CMK (cell line): ENCODE measurements at places on chromosomes 2 and 18.
A peak's percentile ranks its signal among the peaks of the same experiment; 100 is the strongest.

DNA sequence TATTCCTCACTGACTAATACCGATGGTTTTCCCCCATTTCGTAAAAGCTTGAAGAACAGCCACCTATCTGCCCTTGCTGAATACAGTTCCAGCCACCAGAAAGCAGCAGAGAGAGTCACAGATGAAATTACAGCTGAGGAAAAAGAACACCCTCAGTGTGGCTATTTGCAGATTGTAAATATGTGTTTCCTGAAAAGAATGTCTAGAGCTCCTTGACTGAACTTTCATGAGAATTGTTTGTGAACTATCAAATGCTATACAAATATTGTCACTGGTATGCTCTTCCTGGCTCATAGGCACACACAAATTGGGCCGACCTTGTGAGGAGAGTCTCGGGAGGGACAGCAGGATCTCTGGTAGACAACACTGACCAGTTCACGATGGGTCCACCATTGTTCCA, 58.1 kb upstream of the TTC39C start:
- no peak for DNase-seq

DNA sequence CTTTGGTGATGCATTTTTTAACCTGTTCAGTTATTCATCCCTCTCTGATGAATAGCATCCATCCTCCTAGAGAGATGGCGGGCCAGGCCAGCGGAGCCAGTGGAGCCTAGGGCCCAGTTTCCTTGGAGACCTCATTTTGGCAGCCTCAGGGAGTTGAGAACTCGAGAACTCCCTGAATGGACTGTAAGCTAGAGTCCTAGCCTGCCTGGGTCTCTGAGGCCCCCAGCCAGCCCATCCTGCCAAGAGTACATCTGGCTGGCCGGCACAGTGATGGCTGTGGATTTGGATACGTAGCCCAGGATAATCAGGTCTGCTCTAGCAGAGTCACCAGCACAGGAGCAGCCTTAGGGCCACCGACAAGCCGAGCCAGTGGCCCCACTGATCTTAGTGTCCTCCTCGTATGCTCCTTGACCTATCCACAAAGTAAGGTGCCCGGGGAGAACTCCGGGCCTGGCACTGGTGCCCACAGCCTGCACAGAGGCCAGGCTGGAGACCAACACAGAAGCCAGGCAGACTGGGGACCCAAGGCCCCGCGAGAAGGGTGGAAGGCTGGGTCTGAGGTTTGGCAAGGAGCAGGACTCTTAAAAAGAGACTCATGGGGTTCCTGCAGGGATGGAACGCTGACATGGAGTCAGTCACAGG, 110.5 kb upstream of the MCFD2 start:
- no peak for DNase-seq

GRCh38 chr2:28729698-28730097, 21.9 kb upstream of the PPP1CB start:
- DNase-seq, result no peak

DNA sequence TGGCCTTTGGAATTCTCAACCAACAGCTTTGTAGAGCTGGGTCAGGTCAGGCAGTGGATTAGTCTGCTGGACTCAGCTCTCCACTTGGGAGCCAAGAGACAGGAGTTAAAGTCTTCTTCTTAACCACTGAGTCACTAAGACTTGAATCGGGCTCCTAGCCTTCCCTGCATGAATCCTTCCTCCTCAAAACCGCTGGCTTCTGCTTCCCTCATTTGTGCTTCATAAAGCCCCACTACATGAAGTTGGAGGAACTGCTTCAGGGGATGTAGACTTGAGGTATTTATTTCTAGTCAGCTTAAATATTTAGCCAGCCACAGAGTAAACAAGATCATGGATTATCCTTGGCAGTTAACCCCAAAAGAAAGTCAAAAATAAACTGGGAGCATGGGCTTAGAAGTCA, 536.3 kb upstream of the TNP1 start:
- DNase-seq, result no peak

GRCh38 chr18:74530584-74530862, 3.8 kb upstream of the CNDP1 start:
- DNase-seq, result no peak

DNA sequence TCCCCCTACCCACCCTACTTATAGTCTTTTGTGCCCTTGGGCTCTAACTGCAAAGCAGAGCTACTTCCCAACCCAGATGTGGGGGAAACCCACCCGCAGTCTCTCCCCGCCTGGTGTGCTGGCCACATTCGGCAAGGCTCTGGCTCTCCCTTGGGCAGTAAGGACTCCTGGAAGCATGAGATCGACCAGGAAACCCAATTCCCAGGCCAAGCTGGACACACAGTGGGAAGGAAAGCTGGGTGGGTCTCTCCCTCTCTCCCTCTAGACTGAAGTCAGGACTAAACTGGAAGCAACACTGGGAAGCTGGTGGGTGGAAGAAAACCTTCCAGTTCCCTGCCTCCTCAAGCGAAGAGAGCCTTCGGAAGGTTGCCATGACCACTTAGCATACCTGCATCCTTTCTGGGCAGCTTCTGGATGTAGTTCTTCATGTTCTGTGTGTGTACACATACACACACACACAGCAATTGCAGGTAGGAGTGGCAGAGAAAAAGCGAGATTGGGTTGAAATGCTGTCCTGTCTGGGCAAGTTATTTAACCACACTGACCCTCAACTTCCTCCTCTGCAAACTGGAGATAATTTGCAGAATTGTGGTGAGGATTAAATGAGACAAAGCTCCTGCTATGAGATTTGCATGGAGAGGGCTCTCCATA, 33.9 kb downstream of the ZBTB7C start:
- DNase-seq, result no peak

DNA sequence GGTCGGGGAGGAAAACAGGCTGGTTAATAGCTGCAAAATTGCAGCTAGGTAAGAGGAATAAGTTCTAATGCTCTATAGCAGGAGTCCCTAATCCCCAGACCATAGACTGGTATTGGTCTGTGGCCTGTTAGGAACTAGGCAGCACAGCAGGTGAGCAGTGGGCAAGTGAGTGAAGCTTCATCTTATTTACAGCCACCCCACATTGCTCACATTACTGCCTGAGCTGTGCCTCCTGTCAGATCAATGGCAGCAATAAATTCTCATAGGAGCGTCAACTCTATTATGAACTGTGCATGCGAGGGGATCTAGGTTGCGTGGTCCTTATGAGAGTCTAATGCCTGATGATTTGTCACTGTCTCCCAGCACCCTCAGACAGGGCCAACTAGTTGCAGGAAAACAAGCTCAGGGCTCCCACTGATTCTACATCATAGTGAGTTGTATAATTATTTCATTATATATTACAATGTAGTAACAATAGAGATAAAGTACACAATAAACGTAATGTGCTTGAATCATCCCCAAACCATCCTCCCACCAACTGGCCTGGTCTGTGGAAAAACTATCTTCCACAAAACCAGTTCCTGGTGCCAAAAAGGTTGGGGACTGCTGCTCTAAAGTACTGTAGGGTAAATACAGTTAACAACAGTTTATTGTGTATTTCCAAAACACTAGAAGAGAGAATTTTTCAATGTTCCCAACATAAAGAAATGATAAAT, 91.7 kb upstream of the TFCP2L1 start:
- no peak for DNase-seq

DNA sequence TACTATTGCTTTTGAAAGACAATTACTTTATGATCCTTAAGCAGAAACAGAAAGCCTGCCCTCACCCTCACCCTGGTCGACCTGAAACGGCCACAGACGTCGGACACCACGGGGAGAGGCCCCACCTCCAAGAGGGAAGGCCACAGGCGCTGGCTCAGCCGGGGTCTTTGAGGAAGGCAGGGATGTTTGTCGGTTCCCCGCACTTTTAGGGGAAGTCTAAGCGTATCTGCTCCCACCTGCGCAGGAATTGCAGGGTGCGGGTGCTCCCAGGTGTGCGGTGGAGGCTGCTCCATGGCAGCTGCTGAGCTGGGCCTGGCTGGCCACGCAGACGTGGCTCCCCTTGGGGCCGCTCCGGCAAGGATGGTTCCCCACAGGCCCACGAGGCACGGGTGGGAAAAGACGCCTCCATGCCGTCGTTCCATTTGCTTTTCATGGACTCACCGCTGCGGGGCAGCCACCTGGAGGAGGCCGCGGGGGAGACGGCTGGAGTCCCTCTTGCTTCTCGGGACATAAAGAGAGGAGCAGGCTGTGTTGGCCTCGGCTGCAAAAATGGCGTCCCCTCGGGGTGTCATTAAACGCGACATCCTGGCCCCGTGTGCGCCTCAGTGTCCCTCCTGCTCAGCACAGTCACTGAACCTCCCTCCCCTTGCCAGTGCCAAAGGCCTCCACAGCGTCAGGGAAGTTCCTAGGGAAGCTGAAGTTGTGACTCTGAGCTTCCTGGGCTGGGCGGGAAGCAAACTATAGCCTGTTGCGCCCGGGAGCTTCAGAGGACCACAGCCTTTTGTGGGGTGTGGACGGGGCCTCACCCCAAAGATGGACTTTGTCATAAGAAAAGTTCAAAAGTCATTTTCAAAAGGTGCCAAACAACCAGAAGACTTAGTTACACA, 63.4 kb downstream of the NFATC1 start:
- DNase-seq, result no peak

GRCh38 chr18:27843783-27844777, 332.9 kb downstream of the CDH2 start:
- DNase-seq, result no peak

DNA sequence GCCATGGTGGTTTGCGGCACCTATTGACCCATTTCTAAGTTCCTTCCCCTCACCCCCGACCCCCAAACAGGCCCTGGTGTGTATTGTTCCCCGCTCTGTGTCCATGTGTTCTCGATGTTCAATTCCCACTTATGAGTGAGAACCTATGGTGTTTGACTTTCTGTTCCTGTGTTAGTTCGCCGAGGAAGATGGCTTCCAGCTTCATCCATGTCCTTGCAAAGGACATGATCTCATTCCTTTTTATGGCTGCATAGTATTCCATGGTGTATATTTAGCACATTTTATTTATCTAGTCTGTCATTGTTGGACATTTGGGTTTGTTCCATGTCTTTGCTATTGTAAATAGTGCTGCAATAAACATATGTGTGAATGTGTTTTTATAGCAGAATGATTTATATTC, 183.6 kb downstream of the GBX2 start:
- no peak for DNase-seq

DNA sequence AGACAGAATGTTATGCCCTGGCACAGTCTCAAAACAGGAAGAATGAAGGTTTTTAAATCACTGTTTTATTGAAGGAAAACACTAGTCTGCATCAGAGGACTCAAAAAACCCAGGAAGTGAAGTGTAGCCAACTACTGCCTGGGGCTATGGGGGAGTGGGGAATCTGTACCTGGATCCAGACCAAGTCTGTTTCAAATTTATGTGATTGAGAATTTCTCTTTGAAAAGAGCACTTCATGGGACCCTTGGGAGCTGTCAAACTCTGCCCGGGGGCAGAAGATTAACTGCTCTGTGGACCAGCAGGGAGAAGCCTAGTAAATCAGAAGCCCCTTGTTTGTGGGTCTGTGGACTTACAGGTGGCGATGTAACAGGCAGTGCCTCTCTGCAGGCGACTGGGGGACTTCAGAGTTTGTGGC, 45.3 kb upstream of the TANC1 start:
- DNase-seq, result no peak

GRCh38 chr18:57798713-57799373, 4.3 kb downstream of the ATP8B1 start:
- no peak for DNase-seq

- DNase-seq, result no peak
These were observed 767.0 kb downstream of the SLC4A3 start for GRCh38 chr2:220394433-220394832.

- no peak for DNase-seq
These were observed 452.8 kb upstream of the ZEB2 start for GRCh38 chr2:144972676-144973075.

- no peak for DNase-seq
These were observed 38.8 kb downstream of the INHBB start for GRCh38 chr2:120384486-120385354.

DNA sequence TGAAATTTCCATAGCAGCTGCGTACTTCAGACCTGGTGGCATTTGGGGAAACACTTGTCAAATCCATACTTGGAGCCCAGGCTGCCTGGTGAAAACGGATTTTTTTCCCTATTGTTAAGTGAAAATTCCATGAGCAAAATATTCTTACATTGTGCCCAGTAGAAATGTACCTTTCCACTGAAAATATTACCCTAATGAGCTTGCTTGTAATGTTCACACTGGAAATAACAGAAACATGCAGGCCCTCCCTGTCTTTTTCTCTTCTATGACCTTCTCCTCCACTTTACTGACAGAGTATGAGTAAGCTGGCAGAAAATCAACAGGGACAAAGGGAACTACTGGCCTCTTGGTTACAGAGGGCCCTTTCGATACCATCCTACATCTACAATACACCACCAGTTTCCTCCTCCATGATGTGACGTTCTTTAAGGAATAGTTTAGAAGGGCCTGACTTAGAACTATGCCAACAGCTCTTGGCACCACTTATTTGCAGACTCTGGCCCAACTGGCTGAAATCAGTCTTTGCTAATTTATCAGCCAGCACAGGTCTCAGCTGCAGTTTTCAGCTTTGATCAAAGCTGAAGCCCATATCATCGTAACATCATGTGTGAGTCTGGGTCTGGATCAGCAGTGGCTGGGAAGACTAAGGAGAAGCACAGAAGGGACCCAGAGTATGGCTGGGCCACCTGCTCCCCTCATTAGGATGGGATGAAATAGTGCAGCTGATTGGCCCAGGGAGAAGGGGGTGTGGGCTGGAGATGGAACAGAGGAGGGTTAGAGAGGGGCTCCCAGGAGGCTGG, 272.2 kb upstream of the ID2 start:
- DNase-seq, result no peak

GRCh38 chr2:127637725-127638252, 8.2 kb upstream of the GPR17 start:
- no peak for DNase-seq

DNA sequence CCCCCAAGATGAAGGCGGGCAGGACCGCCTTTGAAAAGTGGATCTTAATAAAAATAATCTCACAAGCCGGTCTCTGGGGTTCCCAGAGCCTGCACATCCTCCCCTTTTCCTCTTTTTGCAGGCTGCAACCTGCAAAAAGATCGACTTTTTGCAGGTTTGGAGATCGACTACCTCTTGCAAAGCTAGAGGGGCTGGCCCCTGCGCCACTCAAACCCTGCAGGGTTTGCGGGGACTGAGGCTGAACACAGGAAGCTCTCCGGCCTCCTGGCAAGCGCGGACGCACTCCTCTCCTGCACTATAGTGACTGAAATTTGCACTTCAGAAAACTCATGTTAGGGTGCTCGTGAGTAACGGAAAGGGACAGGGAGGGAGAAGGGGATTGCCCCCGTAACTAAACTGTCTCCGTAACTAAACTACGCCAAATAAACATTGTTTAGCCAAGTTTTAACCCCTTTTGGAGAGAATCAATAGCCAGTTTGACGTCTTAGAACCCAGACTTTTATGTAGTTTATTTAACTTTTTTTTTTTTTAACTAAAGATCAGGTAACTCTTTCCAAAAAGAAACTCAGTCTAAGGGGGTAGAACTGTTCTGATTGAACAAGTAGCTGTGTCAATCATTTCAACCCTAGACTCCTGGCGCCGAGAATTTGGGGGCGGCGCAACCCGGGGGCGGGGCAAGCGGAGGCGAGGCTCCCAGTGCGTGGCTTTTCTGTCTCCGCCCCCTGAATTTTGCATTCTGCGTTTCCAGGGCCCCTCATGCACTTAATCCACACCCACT, 2.5 kb downstream of the IGFBP5 start:
- peak; percentile 62 for DNase-seq

- no peak for DNase-seq
These were observed 645.7 kb downstream of the SLC4A3 start for GRCh38 chr2:220273082-220273481.

- DNase-seq, result no peak
These were observed 300.3 kb downstream of the AGPS start for GRCh38 chr2:177692783-177693269.
